ENCODE measurements at places on chromosomes 12 and 14.

- DNase-seq = no peak
These were observed 189.1 kb downstream of the BMP4 start for GRCh38 chr14:53767566-53767965.

GRCh38 chr12:118428643-118429042 is 52.3 kb downstream of the SUDS3 start:
- no peak for DNase-seq

GRCh38 chr14:74134484-74134883 is 49.7 kb downstream of the LIN52 start:
- no peak for DNase-seq

DNA sequence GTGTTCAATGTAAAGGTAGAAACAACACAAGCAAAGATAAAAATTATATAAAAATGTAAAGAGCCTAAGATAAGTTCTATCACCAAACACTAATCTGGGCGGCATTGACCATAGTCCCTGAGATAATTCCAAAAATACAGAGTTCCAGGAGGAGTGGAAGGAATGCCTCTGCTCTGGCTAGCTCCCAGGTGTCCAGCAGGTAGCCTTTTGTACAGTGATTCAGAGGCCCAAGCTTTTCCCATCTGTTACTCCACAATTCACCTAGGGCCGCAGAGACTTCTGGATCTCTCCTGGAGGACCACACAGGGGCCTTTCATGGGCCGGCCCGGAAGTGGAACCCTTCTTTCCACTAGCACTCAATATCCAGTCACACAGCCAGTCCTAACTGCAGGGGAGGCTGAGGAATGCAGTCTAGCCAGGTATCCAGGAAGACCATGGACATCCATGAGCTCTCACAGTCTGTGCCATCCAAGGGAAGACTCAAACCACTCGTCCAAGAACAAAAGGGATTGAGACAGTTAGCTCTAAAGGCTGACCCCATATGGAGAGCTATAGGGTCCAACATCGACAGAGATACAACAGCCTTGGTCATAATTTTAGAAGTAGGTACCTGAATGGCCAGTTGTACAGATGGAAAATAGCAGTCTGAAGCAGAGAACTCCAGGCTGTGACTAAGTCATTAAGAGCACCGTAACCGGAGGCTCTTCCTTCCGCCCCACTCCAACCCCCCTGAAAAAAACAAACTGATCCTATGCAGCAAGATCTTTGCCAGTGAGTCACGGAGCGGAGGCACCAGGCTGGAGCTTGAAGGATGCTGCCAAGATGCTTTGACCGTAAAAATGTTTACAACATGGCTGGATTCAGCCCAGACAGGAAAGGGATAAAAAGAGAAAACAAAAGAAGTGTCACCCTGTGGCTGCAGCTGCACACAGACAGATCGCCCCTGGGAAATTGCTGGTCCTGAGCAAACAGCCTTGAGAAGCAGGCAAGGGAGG is 204.8 kb downstream of the NUAK1 start:
- no peak for DNase-seq

- DNase-seq = no peak
These were observed 46.9 kb downstream of the PRMT8 start for GRCh38 chr12:3537719-3538465.
